ENCODE measurements at places on chromosomes 4 and X. TPM values are rescaled to one million over a fixed set of nuclear protein-coding genes. Genes with fewer than 3 reads are reported as not detected.

Gene GPM6B
- total RNA-seq, result not detected

Gene CT55
- total RNA-seq, result not detected

- no peaks in the 10 kb centered on the region for H3K36me3 ChIP-seq
- H3K27ac ChIP-seq, result no peak overlapping the region
- peaks cover 23% of the 10 kb centered on the region for H3K27me3 ChIP-seq
- H3K4me3 ChIP-seq, result no peak overlapping the region
- no peak for DNase-seq
Observed at GRCh38 chr4:184959786-184960185, 58.5 kb upstream of the HELT start.

Gene OCRL
- 1.4 TPM for total RNA-seq

DNA sequence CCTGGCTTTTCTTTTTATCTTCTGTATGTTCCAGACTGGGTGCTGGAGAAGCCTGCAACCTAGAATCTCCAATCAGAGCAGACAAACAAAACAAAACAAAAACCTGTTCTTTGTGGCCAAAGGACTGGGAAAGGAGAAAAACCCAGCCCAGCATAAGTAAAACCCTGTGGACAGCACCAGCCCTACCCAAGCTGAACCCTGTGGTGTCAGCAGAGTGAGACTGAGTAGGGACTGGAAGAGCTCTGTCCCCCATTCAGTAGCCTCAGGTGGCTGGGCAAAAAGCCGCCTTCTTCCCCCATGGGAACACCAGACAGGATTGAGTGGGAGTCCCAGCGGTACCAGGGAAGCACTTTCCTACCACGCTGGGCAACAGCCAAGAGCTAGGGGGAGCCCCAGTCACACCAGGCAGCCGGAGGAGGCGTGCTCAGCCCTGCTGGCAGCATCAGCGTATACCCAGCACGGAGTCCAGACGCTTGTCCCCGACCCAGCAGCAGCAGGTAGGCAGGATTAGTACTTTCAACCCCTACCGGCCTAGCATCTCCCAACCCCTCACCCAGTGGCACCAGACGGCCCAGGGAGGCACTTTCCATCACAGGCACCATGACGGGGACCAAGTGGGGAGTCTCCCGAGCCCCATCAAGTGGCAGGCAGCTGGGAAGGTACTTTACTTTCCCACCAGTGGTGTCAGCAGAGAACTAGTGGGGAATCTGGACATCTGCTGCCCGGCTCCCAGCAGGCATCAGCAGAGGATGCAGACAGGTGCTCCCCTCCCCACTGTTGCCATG is 8.6 kb upstream of the JADE3 start:
- peak overlapping the region; percentile 51 for H3K4me3 ChIP-seq
- DNase-seq, result peak; percentile 51
- H3K27ac ChIP-seq, result no peak overlapping the region
- no peaks in the 10 kb centered on the region for H3K4me1 ChIP-seq
- H3K27me3 ChIP-seq, result peaks cover 28% of the 10 kb centered on the region

DNA sequence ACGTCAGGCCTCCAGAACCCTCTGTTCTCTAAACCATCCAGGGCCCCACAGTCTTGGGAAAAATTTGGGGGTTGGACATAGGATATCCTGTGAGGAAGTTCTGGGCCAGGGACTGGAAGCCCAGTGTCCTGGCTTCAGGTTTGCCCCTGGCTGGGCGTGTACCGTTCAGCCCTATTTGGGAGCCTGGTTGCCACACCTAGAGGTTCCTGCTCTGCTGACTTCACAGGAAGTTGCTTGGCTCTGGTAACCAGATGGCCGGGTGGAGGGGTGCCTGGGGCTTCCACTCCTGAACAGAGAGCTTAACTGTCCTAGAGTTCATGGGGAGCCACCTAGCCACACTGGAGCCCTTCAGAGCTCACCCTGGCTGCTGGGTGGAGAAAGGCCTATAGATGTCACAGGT is 1.1 kb downstream of the TAFAZZIN start:
- no peaks in the 10 kb centered on the region for H3K27me3 ChIP-seq
- peak overlapping the region; percentile 94 for H3K27ac ChIP-seq

Gene DBET
- not detected for total RNA-seq

GRCh38 chr4:117811731-117812130 is 222.6 kb upstream of the NDST3 start:
- no peaks in the 10 kb centered on the region for H3K4me1 ChIP-seq
- H3K36me3 ChIP-seq, result no peaks in the 10 kb centered on the region
- H3K4me3 ChIP-seq, result no peak overlapping the region
- DNase-seq, result no peak

GRCh38 chr4:80266902-80267380 is 477 bp downstream of the FGF5 start:
- H3K27ac ChIP-seq, result no peak overlapping the region
- no peak for DNase-seq
- no peaks in the 10 kb centered on the region for H3K36me3 ChIP-seq
- H3K4me3 ChIP-seq, result peak overlapping the region; percentile 78
- peaks cover 24% of the 10 kb centered on the region for H3K4me1 ChIP-seq

GRCh38 chr4:34953145-34953799 is 1291.0 kb downstream of the ARAP2 start:
- no peaks in the 10 kb centered on the region for H3K4me1 ChIP-seq
- no peak for DNase-seq
- H3K27ac ChIP-seq, result no peak overlapping the region

DNA sequence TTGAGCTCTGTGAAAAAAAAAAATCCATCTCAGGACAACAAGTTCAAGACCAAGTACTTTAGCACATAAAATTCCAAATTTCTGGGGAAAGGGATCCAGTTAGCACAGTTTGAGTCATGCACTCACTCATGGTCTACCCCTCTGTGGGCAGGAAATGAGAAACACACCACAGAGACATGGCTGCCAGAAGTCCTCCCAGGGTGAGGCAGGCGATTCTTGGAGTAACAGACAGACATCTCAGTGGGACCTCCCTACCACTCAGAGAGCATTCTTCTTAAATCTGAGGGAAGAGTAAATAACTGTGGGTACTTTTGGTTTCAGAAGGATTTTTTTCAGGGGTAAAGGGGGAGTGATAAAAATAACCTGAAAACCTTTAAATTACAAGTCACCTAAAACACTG is 14.1 kb downstream of the CXCL1 start:
- H3K4me3 ChIP-seq, result no peak overlapping the region
- DNase-seq, result no peak
- no peaks in the 10 kb centered on the region for H3K36me3 ChIP-seq
- H3K4me1 ChIP-seq, result peaks cover 1% of the 10 kb centered on the region
- no peak overlapping the region for H3K27ac ChIP-seq

- no peak overlapping the region for H3K27ac ChIP-seq
- H3K4me1 ChIP-seq, result peaks cover 29% of the 10 kb centered on the region
- DNase-seq, result no peak
- H3K36me3 ChIP-seq, result peaks cover 8% of the 10 kb centered on the region
- H3K4me3 ChIP-seq, result no peak overlapping the region
Observed at GRCh38 chr4:14879683-14880082, 122.6 kb upstream of the CPEB2 start.

DNA sequence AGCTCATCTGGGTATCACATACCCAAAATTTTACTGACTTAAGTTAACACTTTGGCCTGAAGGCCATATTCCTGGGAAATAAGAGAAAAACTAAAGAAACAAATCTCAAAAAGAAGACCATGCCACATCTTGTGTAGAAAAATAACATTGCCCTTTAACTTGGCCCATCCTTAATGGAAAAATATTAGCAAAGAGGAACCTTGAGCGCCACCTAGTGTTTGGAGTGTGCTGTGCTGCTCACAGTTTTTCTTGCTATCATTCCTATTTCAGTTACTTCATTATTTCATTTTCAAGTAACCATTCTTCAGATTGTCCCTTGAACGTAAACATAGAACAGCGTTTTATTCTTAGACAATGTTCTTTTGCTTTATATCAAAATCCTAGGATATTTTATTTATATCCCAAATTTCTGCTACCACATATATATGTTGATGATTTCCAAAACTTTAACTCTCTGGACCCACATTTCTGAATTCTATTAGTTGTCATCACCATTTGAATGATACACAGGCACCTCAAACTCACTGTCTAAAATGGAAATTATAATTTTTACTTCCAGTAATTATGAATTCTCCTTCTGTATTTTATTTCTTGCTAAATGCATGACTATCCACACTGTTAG is 999.0 kb upstream of the ADGRL3 start:
- H3K27me3 ChIP-seq, result no peaks in the 10 kb centered on the region
- no peak overlapping the region for H3K27ac ChIP-seq
- H3K4me3 ChIP-seq, result no peak overlapping the region
- no peak for DNase-seq

Gene GPR143
- not detected for total RNA-seq

Gene NALF2
- total RNA-seq, result not detected

GRCh38 chr4:80614319-80614718 is 278.8 kb downstream of the CFAP299 start:
- no peak overlapping the region for H3K4me3 ChIP-seq
- H3K36me3 ChIP-seq, result no peaks in the 10 kb centered on the region
- no peak for DNase-seq
- no peaks in the 10 kb centered on the region for H3K4me1 ChIP-seq
- no peaks in the 10 kb centered on the region for H3K27me3 ChIP-seq
- no peak overlapping the region for H3K27ac ChIP-seq

Gene TMPRSS11F
- total RNA-seq, result not detected

- H3K36me3 ChIP-seq, result no peaks in the 10 kb centered on the region
- peaks cover 10% of the 10 kb centered on the region for H3K4me1 ChIP-seq
- H3K4me3 ChIP-seq, result no peak overlapping the region
- H3K27me3 ChIP-seq, result no peaks in the 10 kb centered on the region
Observed at GRCh38 chr4:177485528-177485927, 43.3 kb upstream of the AGA start.

GRCh38 chr4:165716472-165716871 is 156.6 kb upstream of the TLL1 start:
- H3K27me3 ChIP-seq, result no peaks in the 10 kb centered on the region
- no peaks in the 10 kb centered on the region for H3K36me3 ChIP-seq
- H3K27ac ChIP-seq, result no peak overlapping the region
- DNase-seq, result no peak
- H3K4me1 ChIP-seq, result no peaks in the 10 kb centered on the region

Gene TCEAL7
- not detected for total RNA-seq

DNA sequence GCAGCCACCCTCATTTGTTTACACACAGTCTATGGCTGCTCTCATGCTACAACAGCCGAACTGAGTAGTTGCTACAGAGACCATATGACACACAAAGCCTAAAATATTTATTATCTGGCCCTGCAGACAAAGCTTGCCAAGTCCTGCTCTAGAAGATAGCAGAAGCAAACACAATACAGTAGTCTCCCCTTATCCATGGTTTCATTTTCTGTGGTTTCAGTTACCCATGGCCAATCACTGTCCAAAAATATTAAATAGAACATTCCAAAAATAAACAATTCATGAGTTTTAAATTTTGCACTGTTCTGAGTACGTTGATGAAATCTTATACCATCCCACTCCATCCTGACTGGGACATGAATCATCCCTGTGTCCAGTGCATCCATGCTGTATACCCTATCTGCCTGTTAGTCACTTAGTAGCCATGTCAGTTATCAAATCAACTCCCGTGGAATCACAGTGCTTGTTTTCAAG is 40.2 kb upstream of the ZNF81 start:
- DNase-seq, result no peak
- no peaks in the 10 kb centered on the region for H3K4me1 ChIP-seq
- H3K27ac ChIP-seq, result no peak overlapping the region

Gene TLL1
- total RNA-seq, result not detected

Gene CENPVL2
- not detected for total RNA-seq

Gene DCAF4L1
- 0.23 TPM for total RNA-seq

Gene APLN
- 1.9 TPM for total RNA-seq

DNA sequence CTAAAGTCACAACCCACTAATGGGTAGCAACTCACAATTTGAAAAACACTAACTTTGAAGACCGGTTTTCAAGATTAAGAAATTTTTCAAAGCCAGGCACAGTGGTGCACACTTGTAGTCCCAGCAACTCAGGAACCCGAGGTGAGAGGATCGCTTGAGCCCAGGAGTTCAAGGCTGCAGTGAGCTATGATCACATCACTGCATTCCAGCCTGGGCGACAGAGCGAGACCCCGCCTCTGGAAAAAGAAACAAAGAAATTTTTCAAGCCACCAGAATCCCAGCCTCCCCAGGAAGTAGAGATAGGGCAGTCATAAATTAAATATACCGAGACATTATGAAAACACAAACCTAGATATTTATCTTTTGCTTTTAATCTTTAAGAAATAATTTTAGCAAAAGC is 13.0 kb downstream of the SMARCA1 start:
- H3K4me3 ChIP-seq, result no peak overlapping the region
- no peaks in the 10 kb centered on the region for H3K36me3 ChIP-seq
- no peak overlapping the region for H3K27ac ChIP-seq
- no peaks in the 10 kb centered on the region for H3K4me1 ChIP-seq

Gene PALLD
- 2.0 TPM for total RNA-seq

DNA sequence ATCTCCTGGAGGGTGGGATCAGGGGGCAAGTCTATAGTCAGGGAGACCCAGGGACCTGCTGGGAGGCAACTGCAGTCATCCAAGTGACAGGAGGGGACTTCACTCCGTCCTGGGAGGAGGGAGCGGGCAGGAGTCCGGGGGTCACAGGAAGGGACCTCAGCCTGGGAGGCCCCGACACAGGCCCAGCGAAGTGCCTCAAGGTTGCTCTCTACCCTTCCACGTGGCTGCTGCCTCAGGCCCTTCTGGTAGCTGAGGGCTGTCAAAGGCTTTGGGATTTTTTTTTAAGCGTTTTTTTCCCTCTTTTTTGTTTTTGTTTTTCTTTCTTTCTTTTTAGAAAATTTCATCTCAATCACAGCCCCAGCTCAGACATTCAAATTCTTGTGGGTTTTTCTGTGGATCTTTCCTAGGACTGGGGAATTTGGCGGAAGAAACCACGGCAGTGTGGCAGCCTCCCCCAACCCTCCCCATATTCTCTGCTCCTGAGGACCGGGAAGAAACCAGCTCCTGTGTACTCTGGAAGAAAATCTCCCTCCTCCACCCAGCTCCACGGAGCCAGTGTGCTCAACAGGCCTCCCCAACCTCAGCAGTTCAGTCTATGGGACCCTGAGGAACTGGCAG is 1.4 kb upstream of the HAUS7 start:
- H3K27ac ChIP-seq, result no peak overlapping the region
- DNase-seq, result no peak
- no peaks in the 10 kb centered on the region for H3K27me3 ChIP-seq
- no peak overlapping the region for H3K4me3 ChIP-seq
- no peaks in the 10 kb centered on the region for H3K36me3 ChIP-seq

DNA sequence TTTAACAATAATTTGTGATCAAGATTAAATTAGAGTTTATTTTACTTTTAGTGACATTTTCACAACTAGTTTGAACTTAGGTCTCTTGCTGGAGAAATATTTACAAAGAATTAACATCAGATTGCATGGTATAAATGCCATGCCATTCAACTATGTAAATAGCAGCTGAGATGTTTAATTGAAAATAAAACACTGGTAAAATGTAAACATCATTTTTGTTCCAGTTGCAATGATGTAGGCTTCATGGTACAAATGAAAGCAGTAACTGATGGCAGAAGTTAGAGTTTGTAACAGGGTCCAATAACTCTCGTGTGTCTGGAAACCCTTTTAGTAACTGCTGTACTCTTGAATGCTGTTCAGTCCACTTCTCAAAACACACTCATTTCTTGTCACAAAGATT is 43.7 kb upstream of the HAND2 start:
- no peak overlapping the region for H3K27ac ChIP-seq
- H3K27me3 ChIP-seq, result no peaks in the 10 kb centered on the region
- no peak for DNase-seq

Gene L1CAM
- 4.5 TPM for total RNA-seq

- peaks cover 15% of the 10 kb centered on the region for H3K4me1 ChIP-seq
- peaks cover 2% of the 10 kb centered on the region for H3K27me3 ChIP-seq
- H3K27ac ChIP-seq, result no peak overlapping the region
- H3K4me3 ChIP-seq, result no peak overlapping the region
- DNase-seq, result no peak
Observed at GRCh38 chrX:112849016-112849415, 8.4 kb upstream of the AMOT start.

- no peaks in the 10 kb centered on the region for H3K27me3 ChIP-seq
- H3K36me3 ChIP-seq, result peaks cover 46% of the 10 kb centered on the region
- no peak for DNase-seq
- H3K27ac ChIP-seq, result no peak overlapping the region
Observed at GRCh38 chr4:109495514-109495913, 61.9 kb downstream of the SEC24B start.
